ENCODE measurements at places on chromosomes 11 and 22.
A peak's percentile ranks its signal among the peaks of the same experiment; 100 is the strongest.

GRCh38 chr11:27701355-27702105 lies 1.3 kb upstream of the BDNF start:
- no peak for DNase-seq

- DNase-seq = no peak
These were observed 3.4 kb downstream of the NLRP6 start for GRCh38 chr11:281486-282161.

- no peak for DNase-seq
These were observed 12.6 kb downstream of the IL10RA start for GRCh38 chr11:117998664-117999353.

DNA sequence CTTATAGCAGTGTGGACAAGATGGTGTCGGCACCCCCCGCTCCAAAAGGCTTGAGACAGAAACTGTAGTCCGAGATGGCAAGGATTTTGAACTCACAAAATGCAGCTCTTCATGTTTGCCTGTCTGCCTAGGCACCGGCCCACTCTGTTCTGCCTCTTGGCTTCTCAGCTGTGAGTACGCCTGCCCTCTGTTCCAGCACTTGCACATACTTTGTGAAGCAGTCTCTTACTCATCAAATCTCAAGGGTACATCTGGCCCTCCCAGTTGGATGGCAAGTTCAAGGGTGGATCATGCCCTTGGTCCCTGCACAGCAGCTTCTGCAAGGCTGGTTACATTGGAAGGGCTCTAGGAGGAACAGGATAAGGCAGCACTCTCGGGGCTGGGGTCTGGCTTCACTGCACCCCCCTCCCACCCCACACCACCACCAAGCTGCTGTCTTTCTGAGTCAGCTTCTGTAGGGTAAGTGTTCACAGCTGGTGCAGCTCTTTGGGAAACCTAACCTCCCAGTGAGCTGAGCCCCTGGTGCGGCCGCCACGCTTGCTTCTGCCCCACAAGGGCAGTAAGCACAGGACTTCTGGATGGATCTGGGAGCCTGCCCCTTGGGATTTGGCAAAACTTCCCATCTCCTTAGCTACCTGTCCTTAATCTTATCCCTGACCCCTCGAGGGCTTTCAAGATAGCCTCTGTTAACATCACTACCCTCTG lies 37.2 kb downstream of the FAM83F start:
- DNase-seq = peak; percentile 6

DNA sequence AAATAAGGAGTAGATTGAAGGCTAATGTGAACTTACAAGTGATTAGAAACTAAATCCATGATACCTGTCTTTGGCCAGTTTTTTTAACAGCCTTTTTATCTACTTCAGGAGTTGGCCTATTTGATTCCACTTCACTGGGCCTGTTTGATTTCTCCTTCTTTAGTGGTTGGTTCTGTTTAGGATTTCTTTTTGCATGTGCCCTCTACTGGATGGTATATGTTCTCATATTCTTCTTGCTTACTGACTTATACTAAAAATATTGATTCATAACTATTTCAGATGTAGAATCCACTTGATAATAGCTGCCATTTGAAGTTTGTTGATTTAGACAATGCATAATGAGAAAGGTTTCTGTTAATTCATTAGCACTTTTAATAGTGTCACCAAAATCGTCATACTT lies 53.9 kb downstream of the USP47 start:
- no peak for DNase-seq

GRCh38 chr22:43155789-43156188 lies 4.4 kb downstream of the TSPO start:
- no peak for DNase-seq
